GM19239 (cell line): ENCODE measurements at places on chromosomes 7 and 10.

GRCh38 chr10:33772370-33773252 is 438.1 kb upstream of the NRP1 start:
- DNase-seq: no peak

GRCh38 chr7:21850531-21851285 is 95.0 kb downstream of the CDCA7L start:
- DNase-seq: no peak

- DNase-seq: no peak
Measured at GRCh38 chr7:158586499-158587161, 993 bp downstream of the PTPRN2 start.

DNA sequence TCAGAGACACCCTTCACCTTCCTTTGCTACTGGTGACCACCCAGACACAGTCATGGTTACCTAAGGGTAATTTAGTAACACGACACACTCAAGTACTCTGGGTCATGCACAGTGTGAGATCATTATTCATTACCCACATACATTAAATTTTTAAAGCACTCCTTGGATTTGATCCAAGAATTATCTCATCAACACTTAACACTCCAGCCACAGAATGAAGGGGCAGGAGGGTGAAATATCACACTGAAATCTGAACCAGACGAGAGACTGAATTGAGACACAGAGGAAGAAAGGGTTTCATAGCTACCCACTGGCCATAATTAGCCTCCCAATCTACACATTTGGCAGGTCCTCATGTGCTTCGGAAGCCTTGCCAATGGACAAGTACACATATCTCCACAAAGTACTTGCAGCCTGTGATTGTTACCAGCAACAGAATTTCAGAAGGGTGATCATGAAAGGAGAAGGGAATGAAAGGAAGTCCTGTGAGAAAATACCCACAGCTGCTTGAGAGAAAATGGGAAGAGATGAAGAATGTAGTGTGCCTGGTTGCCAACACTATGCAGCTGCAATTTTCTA is 189.3 kb downstream of the POLR1F start:
- no peak for DNase-seq

DNA sequence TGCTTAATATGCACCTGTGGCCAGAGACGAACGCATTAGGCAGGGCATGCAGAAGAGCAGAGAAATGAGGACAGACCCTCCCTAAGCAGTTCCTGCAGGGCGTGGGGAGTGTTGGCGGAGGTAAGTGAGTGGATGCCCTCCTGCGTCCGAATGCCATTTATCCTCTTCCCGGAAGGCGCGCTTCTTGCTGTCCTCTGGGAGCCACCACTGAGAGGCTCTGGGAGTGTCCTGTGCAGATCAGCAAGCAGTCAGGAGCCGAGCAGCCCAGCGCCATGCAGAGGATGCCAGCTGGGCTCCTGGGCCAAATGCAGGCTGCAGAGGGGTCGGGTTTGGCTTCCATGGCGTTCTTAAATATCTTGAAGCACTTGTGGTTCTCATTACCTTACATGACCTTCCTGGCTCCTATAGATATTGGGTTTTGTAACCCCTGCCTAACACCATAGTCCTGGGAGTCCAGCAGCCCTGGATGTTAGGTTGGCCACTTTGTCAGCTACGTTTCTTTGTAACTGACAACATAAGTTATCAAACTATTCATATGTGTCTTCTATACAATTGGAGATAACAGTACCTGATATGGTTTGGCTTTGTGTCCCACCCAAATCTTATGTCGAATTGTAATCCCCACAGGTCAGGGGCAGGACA is 30.0 kb upstream of the SLIT1 start:
- no peak for DNase-seq

- no peak for DNase-seq
Measured at GRCh38 chr10:48406204-48406603, 99.7 kb downstream of the MAPK8 start.
